ENCODE measurements at places on chromosomes 6 and 20.
A peak's percentile ranks its signal among the peaks of the same experiment; 100 is the strongest.

DNA sequence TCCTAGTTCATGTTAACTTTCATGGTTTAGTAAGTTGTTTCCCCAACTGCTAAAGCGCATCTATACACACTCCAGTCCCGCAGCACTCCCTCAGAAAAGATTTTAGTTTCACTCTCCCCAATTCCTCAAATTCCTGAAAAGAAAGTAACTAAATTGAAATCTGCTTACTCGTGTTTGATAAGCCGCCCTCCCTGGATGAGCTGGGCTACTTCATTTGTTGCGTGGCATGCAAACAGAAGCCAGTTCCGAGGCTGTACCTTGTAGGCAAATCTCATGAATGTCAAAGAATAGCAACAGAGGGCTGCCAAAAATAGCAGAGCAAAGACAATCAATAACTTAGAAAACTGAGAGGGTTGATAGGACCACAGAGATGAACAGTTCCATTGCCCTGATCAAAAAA is 16.9 kb downstream of the MPC1 start:
- no peak overlapping the region for H3K27ac ChIP-seq
- no peak overlapping the region for H3K4me3 ChIP-seq
- H3K36me3 ChIP-seq: peaks cover 33% of the 10 kb centered on the region
- ATAC-seq: no peak
- H3K27me3 ChIP-seq: no peaks in the 10 kb centered on the region

DNA sequence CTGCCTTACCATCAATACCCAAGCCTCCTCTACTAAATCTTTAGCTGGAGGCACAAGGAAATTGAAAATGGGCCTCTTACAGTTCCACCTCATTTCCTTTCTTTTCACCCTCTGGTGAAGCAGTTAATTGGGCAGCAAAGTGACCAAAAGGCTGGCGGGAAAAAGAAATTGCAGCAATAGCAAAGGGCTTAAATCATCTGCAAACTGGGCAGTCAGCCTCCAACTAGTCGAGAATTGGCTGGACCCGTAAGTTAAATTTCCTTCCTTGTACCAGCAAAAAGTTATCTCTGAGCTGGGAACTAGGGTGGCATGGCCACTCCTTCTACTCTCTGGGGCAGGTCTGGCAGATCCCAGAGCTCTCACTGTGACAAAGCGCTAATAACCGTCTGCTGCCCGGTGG is 33.5 kb downstream of the GHRH start:
- ATAC-seq: no peak
- no peak overlapping the region for H3K4me3 ChIP-seq
- no peak overlapping the region for H3K27ac ChIP-seq
- no peaks in the 10 kb centered on the region for H3K4me1 ChIP-seq
- no peaks in the 10 kb centered on the region for H3K27me3 ChIP-seq
- peaks cover 82% of the 10 kb centered on the region for H3K36me3 ChIP-seq

GRCh38 chr6:29553268-29554057 is 6.1 kb downstream of the UBD start:
- H3K36me3 ChIP-seq: no peaks in the 10 kb centered on the region
- H3K27me3 ChIP-seq: peaks cover 62% of the 10 kb centered on the region
- H3K4me3 ChIP-seq: peak overlapping the region; percentile 83
- no peak overlapping the region for H3K27ac ChIP-seq

GRCh38 chr20:35319192-35319870 is 27.1 kb upstream of the FAM83C start:
- no peak overlapping the region for H3K27ac ChIP-seq
- H3K4me3 ChIP-seq: no peak overlapping the region
- peaks cover 14% of the 10 kb centered on the region for H3K4me1 ChIP-seq
- peaks cover 28% of the 10 kb centered on the region for H3K36me3 ChIP-seq

- ATAC-seq: no peak
- no peak overlapping the region for H3K27ac ChIP-seq
- H3K36me3 ChIP-seq: no peaks in the 10 kb centered on the region
- H3K27me3 ChIP-seq: peaks cover 15% of the 10 kb centered on the region
- peaks cover 17% of the 10 kb centered on the region for H3K4me1 ChIP-seq
These were observed 48.9 kb upstream of the ARMC2 start for GRCh38 chr6:108799354-108799717.

- ATAC-seq: no peak
- no peak overlapping the region for H3K4me3 ChIP-seq
- no peak overlapping the region for H3K27ac ChIP-seq
- H3K27me3 ChIP-seq: peaks cover 13% of the 10 kb centered on the region
- H3K36me3 ChIP-seq: no peaks in the 10 kb centered on the region
- H3K4me1 ChIP-seq: no peaks in the 10 kb centered on the region
These were observed 31.4 kb downstream of the DCBLD1 start for GRCh38 chr6:117513778-117514365.

GRCh38 chr6:84801250-84801649 is 36.9 kb upstream of the TBX18 start:
- no peak overlapping the region for H3K27ac ChIP-seq
- H3K4me1 ChIP-seq: no peaks in the 10 kb centered on the region
- ATAC-seq: no peak
- no peaks in the 10 kb centered on the region for H3K36me3 ChIP-seq
- H3K4me3 ChIP-seq: no peak overlapping the region
- no peaks in the 10 kb centered on the region for H3K27me3 ChIP-seq

GRCh38 chr20:12055161-12055560 is 137.5 kb downstream of the BTBD3 start:
- no peaks in the 10 kb centered on the region for H3K36me3 ChIP-seq
- peaks cover 16% of the 10 kb centered on the region for H3K4me1 ChIP-seq
- no peak for ATAC-seq
- H3K27ac ChIP-seq: no peak overlapping the region
- H3K27me3 ChIP-seq: no peaks in the 10 kb centered on the region

DNA sequence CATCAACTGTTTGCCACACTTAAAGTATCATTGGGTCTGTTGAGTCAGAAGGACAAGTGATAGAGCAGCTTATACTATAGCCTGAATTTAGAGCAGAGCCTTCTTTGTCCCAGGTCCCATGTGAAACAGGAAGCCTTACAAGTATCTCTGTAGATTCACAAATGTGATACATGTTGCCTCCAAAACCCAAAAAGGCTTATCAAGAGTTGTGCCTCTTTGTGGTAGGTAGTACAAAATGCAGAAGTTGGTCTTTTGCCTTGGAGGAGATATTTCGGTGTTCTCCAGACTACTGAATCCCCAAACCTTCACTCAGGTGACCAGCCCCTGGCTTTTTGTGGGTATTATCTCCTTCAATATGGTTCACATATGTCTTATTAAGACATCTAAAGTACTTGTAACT is 172.8 kb upstream of the PROKR2 start:
- no peaks in the 10 kb centered on the region for H3K36me3 ChIP-seq
- peaks cover 10% of the 10 kb centered on the region for H3K4me1 ChIP-seq
- no peak overlapping the region for H3K4me3 ChIP-seq
- H3K27me3 ChIP-seq: peaks cover 52% of the 10 kb centered on the region
- ATAC-seq: no peak
- H3K27ac ChIP-seq: no peak overlapping the region

GRCh38 chr20:8002056-8002455 is 17.5 kb downstream of the TMX4 start:
- no peak overlapping the region for H3K4me3 ChIP-seq
- H3K27ac ChIP-seq: no peak overlapping the region
- H3K4me1 ChIP-seq: no peaks in the 10 kb centered on the region
- ATAC-seq: no peak
- no peaks in the 10 kb centered on the region for H3K27me3 ChIP-seq

- H3K4me1 ChIP-seq: no peaks in the 10 kb centered on the region
- no peak overlapping the region for H3K4me3 ChIP-seq
- no peaks in the 10 kb centered on the region for H3K27me3 ChIP-seq
- no peaks in the 10 kb centered on the region for H3K36me3 ChIP-seq
- H3K27ac ChIP-seq: no peak overlapping the region
These were observed 134.2 kb downstream of the MEI4 start for GRCh38 chr6:77786935-77787629.

DNA sequence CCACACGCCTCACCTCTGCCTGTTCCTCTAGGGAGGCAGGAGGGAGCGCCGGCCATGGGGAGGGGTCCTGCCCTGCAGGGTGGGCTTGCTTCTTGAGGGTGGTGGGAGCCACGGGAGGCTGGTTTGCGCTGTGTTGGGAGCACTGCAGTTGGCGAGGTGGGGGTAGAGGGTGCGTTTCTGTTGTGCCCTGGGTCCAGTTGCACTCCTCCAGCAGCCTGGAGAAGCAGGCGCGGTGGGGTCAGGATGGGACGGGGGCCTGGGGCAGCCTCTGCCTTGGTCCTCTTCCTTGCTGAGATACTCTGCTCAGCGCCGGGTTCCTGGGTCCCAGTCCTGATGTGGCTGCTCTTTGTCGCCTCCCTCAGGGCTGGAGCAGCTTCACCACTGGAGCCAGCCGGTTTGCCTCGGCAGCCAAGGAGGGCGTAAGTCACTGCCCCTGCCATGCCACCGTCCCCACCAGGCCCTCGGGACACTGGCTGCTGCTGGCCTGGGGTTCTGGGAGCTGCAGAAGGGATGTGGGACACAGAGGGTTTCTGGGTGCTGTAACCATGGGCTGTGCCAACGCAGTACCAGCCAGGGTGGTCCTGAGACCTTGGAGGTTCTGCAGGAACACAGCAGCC is 8.4 kb downstream of the ARFGAP1 start:
- no peak overlapping the region for H3K27ac ChIP-seq
- H3K4me3 ChIP-seq: no peak overlapping the region
- ATAC-seq: no peak
- no peaks in the 10 kb centered on the region for H3K27me3 ChIP-seq

DNA sequence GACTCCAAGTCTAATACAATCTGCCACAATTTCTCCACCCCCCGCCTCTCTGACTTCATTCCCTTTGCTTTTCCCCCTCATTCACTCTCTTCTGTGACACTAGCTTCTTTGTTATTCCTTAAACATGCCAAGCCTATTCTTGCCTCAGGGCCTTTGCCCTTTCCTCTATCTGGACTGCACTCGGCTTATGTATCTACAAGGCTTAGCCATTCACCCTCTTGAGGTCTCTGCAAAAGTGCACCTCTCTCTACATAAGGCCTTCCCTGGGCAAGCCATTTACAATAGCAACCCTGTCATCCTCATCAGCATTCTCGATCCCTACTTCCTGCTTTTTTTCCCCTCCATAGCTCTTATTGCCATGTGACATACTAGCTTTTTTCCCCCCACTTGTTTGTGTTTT is 168.9 kb downstream of the PDSS2 start:
- H3K36me3 ChIP-seq: peaks cover 7% of the 10 kb centered on the region
- H3K4me3 ChIP-seq: no peak overlapping the region
- H3K4me1 ChIP-seq: peaks cover 14% of the 10 kb centered on the region
- no peak for ATAC-seq
- no peak overlapping the region for H3K27ac ChIP-seq
- H3K27me3 ChIP-seq: no peaks in the 10 kb centered on the region

- ATAC-seq: no peak
- peaks cover 49% of the 10 kb centered on the region for H3K27me3 ChIP-seq
- H3K27ac ChIP-seq: no peak overlapping the region
- H3K4me1 ChIP-seq: no peaks in the 10 kb centered on the region
- peaks cover 4% of the 10 kb centered on the region for H3K36me3 ChIP-seq
These were observed 55.8 kb downstream of the KIF6 start for GRCh38 chr6:39669207-39669972.

- no peak overlapping the region for H3K4me3 ChIP-seq
- H3K36me3 ChIP-seq: no peaks in the 10 kb centered on the region
- ATAC-seq: no peak
- no peaks in the 10 kb centered on the region for H3K4me1 ChIP-seq
- peaks cover 38% of the 10 kb centered on the region for H3K27me3 ChIP-seq
- no peak overlapping the region for H3K27ac ChIP-seq
These were observed 71.9 kb downstream of the PHACTR3 start for GRCh38 chr20:59676126-59676850.

- no peaks in the 10 kb centered on the region for H3K4me1 ChIP-seq
- no peaks in the 10 kb centered on the region for H3K27me3 ChIP-seq
- ATAC-seq: no peak
- no peak overlapping the region for H3K27ac ChIP-seq
These were observed 32.9 kb downstream of the SLC22A1 start for GRCh38 chr6:160154471-160154870.

GRCh38 chr20:5789827-5790226 is 39.6 kb downstream of the SHLD1 start:
- ATAC-seq: no peak
- peaks cover 5% of the 10 kb centered on the region for H3K4me1 ChIP-seq
- H3K36me3 ChIP-seq: peaks cover 20% of the 10 kb centered on the region
- no peak overlapping the region for H3K27ac ChIP-seq
- H3K4me3 ChIP-seq: no peak overlapping the region

GRCh38 chr6:90874931-90875330 is 288.1 kb upstream of the MAP3K7 start:
- no peak overlapping the region for H3K4me3 ChIP-seq
- H3K27me3 ChIP-seq: peaks cover 15% of the 10 kb centered on the region
- ATAC-seq: no peak
- H3K36me3 ChIP-seq: no peaks in the 10 kb centered on the region
- H3K27ac ChIP-seq: no peak overlapping the region

- ATAC-seq: no peak
- no peak overlapping the region for H3K27ac ChIP-seq
- H3K27me3 ChIP-seq: no peaks in the 10 kb centered on the region
- H3K36me3 ChIP-seq: no peaks in the 10 kb centered on the region
- H3K4me1 ChIP-seq: no peaks in the 10 kb centered on the region
These were observed 1030.6 kb downstream of the KIF16B start for GRCh38 chr20:15542655-15543054.

DNA sequence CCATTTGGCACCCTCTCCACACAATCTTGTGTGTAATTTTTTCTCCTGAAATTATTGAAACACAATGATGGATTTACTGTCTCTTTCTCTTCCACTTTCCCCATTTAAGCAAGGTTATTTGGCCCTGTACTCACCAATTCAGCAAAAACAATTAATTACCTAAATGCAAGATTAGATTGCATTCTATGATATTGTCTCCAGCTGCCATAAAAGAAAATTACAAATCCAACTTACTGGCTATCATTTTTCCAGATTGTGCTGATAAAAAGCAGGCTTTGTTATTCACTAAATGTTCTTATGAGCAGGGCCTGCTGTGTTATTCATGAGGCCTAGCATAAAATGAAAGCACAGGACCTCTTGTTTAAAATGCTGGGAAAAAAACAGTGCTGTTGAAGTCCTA is 95.8 kb upstream of the IRAK1BP1 start:
- H3K27me3 ChIP-seq: no peaks in the 10 kb centered on the region
- no peaks in the 10 kb centered on the region for H3K4me1 ChIP-seq
- H3K4me3 ChIP-seq: no peak overlapping the region
- no peak for ATAC-seq
- H3K27ac ChIP-seq: no peak overlapping the region

Data from stimulated activated memory B cell treated with anti-CD40 and anti-IgM and Interleukin-4, amounts not matched to agents 10 μg/mL and 1 μg/mL and 100 μg/mL, for 72 hours (primary cell).